ENCODE measurements at places on chromosomes 11 and 22. TPM values are rescaled to one million over a fixed set of nuclear protein-coding genes. Genes with fewer than 3 reads are reported as not detected.

DNA sequence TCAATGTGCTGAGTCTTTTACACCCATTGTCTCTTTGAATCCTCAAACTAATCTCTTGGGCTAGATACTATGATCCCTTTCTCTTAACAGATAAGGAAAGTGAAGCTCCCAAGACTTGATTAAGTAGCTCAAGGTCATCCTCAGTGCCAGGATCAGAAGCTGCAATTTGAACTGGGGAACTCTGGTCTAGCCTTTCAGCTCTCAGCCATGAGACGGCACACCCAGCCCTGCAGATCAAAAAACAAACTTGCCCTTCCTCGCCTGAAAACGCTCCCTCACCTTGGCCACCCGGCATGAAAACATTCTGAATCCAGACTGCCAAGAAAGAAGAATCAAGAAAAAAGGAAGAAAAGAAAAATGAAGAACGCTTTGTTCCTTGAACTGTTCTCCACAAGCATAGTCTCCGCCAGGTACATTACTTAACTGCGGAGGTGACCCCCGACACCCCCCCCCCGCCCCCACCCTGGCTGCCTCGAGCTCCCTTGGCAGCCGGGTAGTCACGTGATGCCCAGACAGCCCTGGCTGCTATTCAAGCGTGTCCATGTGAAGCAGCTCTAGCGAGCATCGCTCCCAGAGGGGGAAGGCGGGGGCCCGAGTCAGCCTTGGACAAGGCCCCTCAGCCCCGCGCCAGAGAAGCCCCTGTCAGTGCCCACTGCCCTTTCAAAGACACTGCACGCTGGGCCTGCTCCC lies 451.2 kb downstream of the MIAT start:
- peak; percentile 37 for DNase-seq

TMPRSS13 gene
- 1.4 TPM for polyA plus RNA-seq

APOA4 gene
- not detected for polyA plus RNA-seq

HBB gene
- 134 TPM for polyA plus RNA-seq

DNA sequence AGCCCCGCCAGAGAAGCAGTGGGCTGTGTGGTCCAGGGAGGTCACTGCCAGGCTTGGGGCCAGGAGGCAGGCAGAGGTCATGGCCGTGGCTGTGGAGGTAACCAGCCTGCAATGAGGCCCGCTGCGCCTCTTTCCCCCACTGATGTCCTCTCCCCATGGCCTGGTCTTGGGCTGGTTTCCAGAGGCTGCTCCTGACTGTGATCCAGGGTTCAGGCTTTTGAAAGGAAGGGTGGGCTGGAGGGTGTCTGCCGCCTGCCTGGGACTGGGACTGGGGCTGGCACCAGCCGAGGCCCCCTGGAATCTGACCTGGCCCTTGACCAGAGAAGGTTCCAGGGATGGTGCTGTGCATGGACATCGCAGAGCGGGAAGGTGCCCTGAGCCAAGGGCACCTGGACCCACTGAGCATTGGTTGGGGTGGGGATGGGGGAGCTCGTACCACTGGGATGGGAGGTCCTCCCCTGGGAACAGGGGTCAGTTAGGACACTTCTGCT lies 59.6 kb upstream of the THY1 start:
- DNase-seq = no peak

- peak; percentile 71 for DNase-seq
These were observed 51.3 kb upstream of the CD44 start for GRCh38 chr11:35087648-35088047.

DNA sequence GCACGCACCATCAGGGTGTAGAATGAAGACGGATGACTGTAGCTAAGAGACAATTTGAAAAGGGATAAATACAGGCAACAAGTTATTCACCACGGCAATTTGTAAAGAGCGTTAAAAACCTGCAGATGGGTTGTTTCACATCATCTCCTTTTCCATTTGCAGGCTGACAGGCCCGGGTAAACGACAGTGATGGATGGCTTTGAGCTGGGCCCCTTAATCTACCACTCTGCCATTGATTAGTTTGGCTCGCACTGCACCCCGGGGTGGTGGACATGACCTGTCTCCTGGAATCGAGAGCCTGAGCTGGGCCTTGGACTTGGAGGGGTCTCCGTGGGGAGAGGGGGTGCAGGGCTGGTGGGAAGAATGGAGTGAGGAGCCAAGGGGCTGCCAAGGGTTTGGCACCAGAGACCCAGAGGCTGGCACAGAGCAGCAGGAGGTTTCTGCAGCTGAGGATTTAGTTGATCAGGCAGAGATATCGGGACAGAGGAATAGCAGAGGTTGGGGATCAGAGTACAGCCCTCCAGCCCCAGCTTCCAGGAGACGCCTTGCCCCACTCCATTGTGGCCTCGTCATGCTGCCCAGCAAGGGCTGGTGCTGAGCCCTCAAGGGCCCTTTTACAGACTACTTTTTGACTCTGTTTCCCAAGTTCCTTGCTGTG lies 110.6 kb upstream of the NECTIN1 start:
- DNase-seq = no peak

RFPL3 gene
- 0.18 TPM for polyA plus RNA-seq

BTG4 gene
- polyA plus RNA-seq = not detected

OR10D3 gene
- polyA plus RNA-seq = not detected

- DNase-seq = no peak
These were observed 1.4 kb downstream of the SELENOO start for GRCh38 chr22:50202130-50202666.

DNA sequence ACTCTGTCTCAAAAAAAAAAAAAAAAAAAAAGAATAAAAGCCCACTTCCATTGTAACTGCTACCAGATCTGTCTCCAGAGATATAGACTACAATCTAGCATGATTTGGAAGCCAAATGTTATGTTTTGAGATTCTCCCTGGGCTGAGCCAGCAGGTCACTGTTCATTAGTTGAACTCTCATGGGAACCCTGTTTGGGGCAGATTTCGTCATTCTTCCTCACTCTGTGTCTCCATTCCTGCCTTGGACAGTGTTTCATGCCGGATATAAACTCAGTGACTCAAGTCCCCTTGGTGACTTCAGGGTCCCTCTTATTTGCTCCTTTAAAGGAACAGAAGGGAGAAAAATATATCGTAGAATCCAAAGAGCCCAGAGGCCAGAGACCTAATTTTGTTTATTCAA lies 378.1 kb downstream of the LARGE1 start:
- DNase-seq = no peak

ELMOD1 gene
- 0.12 TPM for polyA plus RNA-seq

- no peak for DNase-seq
These were observed 114.9 kb downstream of the NAV2 start for GRCh38 chr11:19827399-19828135.

GRCh38 chr22:25638638-25639037 lies 74.2 kb downstream of the GRK3 start:
- no peak for DNase-seq

DNA sequence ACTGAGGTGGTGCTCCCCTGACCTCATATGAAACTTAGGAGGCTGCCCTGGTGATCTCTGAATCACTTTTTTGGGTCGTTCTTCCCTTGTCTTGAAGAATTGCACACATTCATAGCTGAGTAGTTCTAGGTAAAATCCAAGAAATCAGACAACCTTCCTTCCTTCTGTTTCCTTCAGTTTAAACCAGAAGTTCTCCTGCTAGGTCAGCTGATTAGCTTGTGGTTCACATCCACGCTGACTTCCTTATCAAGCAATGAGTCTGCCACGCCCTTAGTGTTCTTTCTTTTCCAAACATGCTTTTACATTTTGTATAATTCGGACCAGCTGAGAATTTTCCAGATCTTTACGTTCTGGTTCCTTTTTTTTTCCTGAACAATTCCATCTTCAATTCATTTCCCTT lies 892.8 kb downstream of the NTM start:
- no peak for DNase-seq

- no peak for DNase-seq
These were observed 86.3 kb upstream of the RTL6 start for GRCh38 chr22:44584256-44584902.

ARSA gene
- 13.5 TPM for polyA plus RNA-seq

DNA sequence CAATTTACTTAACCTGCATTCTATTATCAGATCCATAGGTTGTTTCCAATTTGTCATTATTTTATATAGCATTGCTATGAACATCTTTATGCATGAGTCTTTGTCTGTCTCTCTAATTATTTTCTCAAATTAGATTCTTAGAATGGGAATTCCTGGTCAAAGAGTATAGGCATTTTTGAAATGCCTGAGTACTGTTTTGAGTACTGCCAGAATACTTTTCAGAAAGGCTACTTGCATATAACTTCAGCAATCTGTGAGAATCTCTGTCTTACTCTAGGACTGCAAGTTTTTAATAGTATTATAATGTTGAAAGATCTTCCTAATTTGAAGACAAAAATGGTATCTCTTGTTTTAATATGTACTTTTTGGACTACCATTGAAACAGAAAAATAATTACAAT lies 56.6 kb downstream of the KCNC1 start:
- no peak for DNase-seq

DNA sequence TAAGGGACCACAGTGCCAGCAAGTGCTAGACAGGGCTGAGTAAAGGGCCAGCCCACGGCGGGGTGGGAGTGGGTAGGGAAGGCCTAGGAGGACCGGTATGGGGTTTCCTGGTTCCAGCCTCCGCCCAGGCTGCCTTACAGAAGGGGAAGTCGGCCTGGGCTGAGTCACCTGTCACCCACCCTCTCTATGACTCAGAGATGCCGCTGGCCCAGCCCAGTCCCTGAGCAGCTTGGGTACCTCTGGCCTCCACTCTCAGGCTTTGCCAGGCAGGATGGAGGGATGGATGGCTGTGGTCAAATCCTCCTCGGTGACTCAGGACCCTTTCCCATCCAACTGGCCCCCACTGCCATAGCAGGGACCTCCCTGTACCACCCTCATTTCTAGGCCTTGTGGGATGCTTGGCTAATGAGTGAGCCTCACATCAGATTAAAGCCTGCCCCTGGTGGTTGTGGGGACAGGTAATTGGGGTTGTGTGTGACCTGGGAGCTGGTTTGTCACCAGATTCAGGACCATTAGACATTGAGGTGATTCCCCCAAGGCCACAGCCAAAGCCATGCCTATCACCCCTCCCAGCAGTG lies 13.9 kb downstream of the SLC35E4 start:
- DNase-seq = no peak

DNA sequence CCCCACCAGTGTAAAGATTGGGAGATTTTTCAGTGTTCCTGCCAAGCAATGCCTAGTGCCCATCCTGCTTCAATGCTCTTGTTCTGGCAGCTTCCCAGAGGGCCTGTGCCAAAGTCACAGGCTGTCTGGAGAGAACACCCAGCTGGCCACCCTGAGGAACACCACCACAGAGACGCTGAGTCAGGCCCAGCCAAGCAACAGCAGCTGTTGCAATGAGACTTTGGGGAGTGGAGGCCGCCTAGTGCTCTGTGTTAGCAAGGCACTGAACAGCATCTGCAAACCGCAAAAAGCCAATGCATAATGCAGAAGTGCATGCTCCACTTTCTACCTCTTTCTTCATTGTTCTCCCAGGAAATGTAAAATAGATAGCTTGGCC lies 168.1 kb downstream of the NXPE2 start:
- DNase-seq = no peak

GRCh38 chr11:96242191-96242847 lies 100.7 kb downstream of the MAML2 start:
- DNase-seq = no peak

DNA sequence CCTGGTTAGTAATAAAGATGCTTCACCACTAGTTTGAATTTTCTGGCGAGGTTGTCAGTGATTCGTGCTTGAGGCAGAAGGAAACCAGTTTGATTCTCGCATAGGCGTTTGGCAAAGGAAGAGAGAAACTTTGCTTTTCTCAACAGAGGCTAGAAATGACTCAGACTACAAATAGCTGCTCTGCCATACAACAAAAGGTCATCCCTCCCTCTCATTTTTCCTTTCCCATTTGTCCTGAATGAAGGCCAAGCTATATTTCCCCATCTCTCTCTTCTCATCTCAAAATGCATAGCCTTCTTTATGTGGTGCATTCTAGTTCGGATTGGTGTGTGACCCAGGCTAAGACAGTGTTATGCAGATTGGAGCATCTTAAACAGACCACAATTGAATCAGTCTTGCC lies 741.4 kb downstream of the NTM start:
- DNase-seq = no peak

GRCh38 chr11:2362414-2362813 lies 14.7 kb upstream of the CD81 start:
- DNase-seq = no peak

DNA sequence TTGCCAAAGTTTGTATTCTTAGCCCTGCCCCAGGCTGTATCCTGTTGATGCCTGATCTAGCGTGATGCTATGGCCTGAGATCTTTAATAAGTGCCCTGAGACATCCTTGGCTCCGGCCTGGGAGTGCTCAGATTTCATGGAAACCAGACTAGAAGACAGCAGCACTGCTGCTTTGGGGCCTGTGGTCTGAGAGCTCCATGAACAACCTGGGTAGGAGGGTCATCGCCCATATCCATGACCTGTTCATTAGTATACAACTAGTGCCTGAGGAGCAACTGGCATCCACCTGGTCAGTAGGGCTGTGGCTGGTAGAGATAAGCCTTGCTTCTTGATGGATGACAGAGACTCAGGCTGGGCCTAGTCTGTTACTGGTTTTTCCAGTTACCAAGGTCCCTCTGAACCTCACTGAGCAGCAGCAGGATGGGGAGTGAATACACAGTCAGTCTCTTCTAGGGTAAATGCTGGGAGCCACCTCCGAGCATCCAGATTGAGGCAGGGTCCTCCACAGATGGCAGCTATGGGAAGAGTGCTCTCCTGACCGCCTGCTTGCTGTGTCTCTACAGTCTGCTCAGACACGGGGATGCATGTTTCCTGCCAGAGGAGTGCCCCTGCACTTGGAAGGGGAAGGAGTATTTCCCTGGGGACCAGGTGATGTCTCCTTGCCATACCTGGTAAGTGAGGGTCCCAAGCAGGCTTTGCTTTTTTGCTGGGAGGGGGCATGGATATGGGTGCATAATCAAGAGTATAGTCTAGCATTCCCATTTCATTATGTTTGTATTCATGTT lies 39.0 kb downstream of the OTOG start:
- DNase-seq = no peak

SSTR3 gene
- 1.2 TPM for polyA plus RNA-seq

GRCh38 chr22:36865346-36865745 lies 4.5 kb downstream of the NCF4 start:
- DNase-seq = no peak

DDX10 gene
- 102 TPM for polyA plus RNA-seq

SLC17A6 gene
- not detected for polyA plus RNA-seq

DNA sequence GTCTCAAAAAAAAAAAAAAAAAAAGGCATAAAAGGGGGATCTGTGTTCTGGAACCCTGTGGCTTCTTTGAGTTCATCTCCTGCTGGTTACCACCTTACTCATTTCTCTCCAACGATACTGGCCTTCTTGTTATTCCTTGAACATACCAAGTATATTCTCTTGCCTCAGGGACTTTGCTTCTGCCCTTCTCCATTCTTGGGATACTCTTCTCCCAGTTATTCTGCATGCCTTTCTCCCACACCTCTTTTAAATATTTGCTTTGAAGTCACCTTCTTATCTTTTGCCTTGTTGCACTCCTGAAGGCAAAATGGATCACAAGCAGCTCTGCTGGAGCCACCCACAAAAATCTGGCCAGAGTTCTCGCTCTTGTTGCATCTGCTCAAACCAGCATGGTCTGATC lies 76.0 kb upstream of the RRM1 start:
- no peak for DNase-seq

- DNase-seq = no peak
These were observed 73.1 kb upstream of the KIRREL3 start for GRCh38 chr11:127073621-127074020.

Measured in renal cortex interstitium (tissue), 15 donors.